Left kidney (tissue), 8 donors: ENCODE measurements at places on chromosomes 1 and 21. TPM values are rescaled to one million over a fixed set of nuclear protein-coding genes. Genes with fewer than 3 reads are reported as not detected.

Gene C1orf105
- polyA plus RNA-seq = not detected

Gene ADAMTS4
- polyA plus RNA-seq = 1.4 TPM

Gene FMO5
- polyA plus RNA-seq = 10.5 TPM

Gene NBPF15
- 103 TPM for polyA plus RNA-seq

Gene SYNC
- 1.2 TPM for polyA plus RNA-seq

Gene ITLN1
- 1.6 TPM for polyA plus RNA-seq

Gene FCAMR
- polyA plus RNA-seq = 7.7 TPM

Gene ITLN2
- polyA plus RNA-seq = not detected

Gene KRTAP19-3
- polyA plus RNA-seq = not detected

Gene CAPZB
- 217 TPM for polyA plus RNA-seq

Gene BMP8A
- 0.53 TPM for polyA plus RNA-seq

Gene LCE1A
- polyA plus RNA-seq = not detected

Gene FAM78B
- polyA plus RNA-seq = 1.5 TPM

Gene TMEM201
- polyA plus RNA-seq = 17.1 TPM

Gene SLC45A1
- polyA plus RNA-seq = 2.8 TPM

DNA sequence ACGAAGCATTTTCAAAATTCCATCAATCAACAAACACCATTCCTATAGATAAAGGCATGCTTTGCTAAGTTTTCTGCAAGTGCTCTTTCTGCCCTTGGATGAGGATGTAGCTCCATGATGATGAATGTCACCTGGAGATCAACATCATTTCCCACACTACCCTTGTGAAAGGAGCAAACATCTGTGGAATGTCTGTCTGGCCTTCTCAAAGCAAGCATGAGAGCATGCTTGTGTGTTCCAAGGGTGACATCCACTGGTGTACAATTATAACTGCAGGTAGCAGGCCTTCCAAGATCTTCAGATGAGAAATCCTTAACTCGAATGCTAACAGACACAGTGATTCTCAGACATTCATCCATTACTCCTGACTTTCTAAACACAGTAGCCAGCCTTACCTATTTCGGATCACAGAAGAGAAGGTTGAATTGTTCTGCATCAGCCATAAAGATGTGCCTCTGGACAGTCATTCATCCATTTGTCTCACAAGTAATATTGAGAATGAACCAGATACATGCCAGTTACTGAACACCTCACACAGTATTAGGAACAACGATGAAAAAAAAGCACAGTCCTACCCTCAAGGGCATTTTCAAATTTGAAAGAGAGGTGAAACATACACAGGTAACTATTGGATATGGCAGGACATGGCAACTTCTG, 162.4 kb downstream of the TPR start:
- DNase-seq = peak; percentile 75

DNA sequence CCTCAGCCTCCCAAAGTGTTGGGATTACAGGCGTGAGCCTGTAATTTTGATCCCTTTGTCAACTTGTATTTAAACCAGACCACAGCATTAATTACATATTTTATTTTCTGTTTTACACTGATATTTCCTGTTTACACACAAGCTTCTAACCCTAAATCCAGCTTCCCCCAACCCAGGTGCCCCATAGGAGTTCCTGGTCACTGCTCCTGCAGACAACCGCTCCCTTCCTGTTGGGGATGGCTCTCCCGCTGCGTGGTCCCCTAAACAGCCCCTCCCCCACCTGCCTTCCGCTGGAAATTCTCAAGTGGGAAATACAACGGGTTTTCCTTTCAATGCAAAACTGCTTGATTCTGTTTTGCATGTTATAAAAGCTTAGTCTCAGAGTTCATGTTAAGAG, 3.7 kb downstream of the CSTB start:
- no peak for DNase-seq

- DNase-seq = no peak
Observed at GRCh38 chr1:113046569-113046968, 26.4 kb upstream of the LRIG2 start.

GRCh38 chr21:38075833-38076587, 159.8 kb upstream of the KCNJ6 start:
- peak; percentile 63 for DNase-seq

DNA sequence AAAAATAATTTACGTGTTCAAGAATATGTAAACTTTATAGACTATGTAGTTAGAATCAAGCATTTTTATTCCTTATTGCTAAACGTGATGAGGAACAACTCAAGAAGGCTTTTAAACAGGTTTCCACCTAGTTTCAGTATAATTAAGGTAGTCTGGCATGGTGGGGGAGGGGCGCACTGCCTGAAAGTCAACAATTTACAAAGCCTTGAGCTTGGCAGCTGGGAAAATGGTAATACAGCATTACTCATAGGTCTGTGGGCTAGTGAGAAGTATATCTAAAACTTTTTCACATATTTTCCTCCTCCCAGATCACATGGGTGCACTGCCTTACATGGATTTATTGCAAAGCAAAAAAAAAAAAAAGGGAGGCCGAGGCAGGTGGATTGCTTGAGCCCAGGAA, 75.2 kb downstream of the EVI5 start:
- DNase-seq = no peak

- DNase-seq = no peak
Observed at GRCh38 chr1:86860020-86860419, 53.9 kb downstream of the SELENOF start.

DNA sequence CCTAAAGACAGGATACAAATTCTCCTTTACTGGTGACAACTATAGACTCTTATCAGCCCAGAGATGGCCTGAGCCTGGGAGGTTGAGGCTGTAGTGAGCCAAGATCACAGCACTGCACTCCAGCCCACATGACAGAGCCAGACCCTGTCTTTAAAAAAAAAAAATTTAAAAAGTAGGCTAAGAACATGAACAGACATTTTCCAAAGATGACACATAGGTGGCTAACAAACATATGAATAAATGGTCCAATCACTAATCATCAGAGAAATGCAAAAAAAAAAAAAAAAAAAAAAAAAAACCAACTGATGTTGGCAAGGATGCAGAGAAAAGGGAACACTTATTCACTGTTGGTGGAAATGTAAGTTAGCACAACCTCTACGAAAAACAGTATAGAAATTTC, 65.0 kb downstream of the TOR3A start:
- no peak for DNase-seq

DNA sequence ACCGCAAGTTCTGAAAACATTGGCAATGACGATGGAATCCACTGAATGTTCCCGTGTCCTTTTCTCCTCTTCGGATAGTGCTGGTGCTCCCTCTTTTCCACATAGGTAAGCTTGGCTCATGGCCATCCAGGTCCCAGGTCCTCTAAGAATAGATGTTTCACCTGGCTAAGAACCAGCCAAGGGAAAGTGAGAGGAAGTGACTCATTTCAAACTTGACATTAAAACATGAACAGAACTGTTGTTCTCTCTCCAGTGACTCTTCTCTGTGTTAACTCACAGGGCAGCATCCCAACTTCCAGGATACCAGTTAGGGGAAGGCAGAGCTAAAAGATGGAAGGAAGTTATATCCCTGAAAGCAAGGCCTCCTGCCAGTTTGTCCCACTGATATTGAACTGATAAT, 493.8 kb upstream of the CHRM3 start:
- no peak for DNase-seq

GRCh38 chr1:110798691-110799256, 74.2 kb upstream of the CD53 start:
- DNase-seq = no peak

DNA sequence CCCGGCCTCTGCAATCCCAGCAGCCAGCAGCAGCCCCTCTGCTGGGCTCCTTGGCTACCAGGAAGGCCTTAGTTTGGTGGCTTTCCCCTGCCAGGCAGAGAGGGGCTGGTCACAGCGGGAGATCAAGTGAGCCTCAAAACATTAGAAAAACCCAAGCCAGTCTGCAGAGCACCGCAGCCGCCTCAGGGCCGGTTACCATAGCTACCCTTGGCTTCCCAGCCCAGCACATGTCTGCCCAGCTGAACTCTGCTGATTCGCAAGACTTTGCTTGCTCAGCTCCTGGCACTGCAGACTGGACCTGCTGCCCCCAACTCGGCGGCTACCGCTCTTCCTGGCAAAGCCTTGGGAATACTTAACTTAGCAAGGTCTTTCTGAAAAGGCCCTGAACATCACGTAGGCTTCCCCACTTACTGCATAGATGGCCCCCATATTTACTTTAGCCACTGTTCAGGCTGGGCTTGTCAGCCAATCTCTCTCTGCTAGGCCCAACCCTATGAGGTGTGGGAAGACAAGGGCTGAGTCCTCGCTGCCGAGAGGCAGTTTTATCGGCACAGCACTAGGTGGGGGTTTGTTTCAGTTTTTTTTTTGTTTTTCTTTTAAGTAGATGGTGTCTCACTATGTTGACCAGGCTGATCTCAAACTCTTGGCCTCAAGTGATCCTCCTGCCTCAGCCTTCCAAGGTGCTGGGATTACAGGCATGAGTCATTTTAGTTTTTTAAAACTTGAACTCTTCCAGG, 28.6 kb upstream of the PLEKHG5 start:
- DNase-seq = peak; percentile 61

DNA sequence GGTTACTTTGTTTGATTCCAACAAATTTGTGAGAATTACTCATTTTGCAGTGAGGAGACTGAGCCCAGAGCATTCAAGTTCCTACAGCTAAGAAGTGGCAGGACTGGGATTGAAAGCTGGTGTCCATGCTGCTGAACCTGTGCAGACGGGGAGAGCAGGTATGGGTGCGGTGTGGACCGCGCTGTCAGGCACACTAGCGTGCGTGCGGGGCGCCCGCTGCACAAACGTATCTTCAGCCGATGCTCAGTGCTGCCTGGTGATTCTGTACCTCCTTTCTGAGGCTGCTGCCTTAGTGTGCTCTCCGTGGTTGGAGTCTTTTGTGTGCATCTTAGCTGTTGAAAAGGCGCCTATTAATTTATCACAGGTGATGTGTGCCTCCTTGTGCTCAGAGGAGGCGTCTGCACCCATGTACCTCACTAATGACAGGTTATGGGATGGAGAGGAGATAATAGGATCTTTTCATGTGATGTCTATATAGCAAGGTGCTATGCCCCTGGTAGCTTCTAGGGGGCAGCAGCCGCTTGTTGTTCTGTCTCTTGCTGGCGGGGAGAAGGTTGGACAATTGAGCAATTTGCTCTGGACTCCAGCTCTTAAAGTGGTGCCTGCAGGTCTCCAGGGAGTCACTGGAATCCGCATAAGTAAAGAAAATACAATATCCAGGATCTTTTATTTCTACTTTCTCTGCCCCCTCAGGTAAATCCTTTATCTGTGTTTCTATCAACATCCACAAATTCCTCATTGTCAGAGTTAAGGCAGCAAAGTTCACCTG, 32.5 kb downstream of the PEX14 start:
- DNase-seq = no peak

DNA sequence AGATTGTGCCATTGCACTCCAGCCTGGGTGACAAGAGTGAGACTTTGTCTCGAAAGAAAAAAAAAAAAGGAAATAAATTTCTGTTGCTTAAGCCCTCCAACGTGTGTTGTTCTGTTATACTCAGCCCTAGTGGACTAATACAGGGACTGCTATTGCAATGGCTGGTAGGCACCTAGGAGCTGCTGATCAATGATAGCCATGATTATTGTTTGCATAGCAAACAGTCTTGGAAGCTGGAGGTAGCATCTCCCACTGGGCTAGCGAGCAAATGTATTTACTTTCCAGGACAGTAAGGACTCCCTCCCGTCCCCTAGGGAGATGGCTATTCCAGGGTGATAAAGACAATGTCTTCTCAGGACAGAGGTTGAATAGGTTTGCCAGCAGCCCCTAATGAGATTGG, 13.5 kb upstream of the TNFRSF8 start:
- no peak for DNase-seq

GRCh38 chr1:226404063-226404903, 3.6 kb downstream of the PARP1 start:
- no peak for DNase-seq

DNA sequence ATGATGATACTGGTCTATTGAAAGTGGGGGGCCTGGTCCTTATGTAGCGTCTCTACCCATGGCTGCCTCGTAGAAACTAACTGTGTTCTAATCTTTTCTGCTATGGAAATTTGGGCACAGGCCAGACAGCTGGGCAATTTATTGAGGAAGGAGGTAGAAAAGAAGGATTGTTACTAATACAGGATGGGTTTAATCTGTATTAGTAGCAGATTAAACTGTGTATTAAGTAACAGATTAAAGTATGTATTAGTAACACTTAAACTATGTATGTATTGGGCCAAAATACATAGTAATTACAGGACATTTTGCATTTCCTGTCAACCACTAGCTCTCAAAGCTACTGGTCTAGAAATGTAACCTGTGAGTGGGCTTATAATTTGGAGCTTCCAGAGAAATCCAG, 142.0 kb downstream of the MAST2 start:
- DNase-seq = no peak

DNA sequence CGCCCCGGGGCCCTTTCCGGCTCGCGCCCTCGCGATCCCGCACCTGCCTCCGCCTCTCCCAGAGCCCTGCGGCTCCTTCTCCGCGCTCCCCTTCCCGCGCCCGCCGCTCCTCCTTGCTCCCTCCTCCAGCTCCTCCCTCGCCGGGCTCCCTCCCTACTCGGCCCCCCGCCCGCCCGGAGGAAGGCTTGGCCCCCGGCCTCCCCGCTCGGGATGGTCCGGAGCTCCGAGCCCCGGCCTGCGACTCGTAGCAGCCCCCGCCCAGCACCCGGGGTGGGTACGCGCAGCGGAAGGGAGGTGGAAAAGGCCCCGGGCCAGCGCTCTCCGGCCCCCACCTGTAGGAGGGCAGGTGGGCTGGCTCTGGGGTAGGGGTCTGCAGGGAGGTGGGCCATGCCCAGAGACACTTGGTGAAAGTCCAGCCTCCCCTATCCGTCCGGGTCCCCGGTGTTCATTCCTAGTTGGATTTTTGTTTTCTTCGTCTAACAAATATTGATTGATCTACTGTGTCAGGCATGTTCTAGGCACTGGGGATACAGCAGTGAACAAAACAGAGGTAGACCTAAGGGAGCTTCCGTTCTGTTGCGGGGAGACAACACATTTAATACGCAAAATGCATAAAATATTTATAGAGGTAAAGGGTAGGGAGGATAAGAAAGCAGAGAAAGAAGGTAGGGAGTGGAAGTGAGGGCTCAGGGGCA, at the start of gene HTR1D:
Gene HTR1D, minus strand, starts transcription at position 82 of the 695 bp plus-strand sequence. CDS start 23,283 bp downstream, outside the sequence.
- no peak for DNase-seq

GRCh38 chr1:119968068-119968492, 71.8 kb upstream of the ADAM30 start:
- peak; percentile 34 for DNase-seq

GRCh38 chr1:94658221-94658620, 116.7 kb upstream of the F3 start:
- no peak for DNase-seq
